Ecto neural progenitor cell (in vitro differentiated cells): ENCODE measurements at places on chromosomes 16 and 17.
A peak's percentile ranks its signal among the peaks of the same experiment; 100 is the strongest.

DNA sequence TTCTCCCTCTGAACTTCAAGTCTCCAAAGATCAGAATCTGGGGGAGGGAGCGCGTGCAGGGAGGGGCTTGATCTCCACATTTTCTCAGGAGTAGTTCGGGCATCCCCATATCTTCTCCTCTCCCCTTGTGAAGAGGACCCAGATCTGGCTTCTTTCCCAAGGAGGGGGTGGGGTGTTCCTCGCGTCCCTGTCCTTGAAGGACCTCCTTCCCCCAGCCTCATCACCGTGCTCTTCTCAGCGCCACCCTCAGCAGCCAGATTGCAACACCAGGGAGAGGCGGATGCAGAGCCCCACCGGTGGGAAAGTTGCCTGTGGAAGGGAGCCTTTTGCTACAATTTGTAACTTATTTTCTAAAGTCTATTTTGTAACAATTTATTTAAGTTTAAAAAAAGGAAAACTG, 5.7 kb downstream of the PRSS53 start:
- DNase-seq: no peak

- no peak for DNase-seq
Observed at GRCh38 chr16:88378401-88378800, 4.4 kb upstream of the ZNF469 start.

DNA sequence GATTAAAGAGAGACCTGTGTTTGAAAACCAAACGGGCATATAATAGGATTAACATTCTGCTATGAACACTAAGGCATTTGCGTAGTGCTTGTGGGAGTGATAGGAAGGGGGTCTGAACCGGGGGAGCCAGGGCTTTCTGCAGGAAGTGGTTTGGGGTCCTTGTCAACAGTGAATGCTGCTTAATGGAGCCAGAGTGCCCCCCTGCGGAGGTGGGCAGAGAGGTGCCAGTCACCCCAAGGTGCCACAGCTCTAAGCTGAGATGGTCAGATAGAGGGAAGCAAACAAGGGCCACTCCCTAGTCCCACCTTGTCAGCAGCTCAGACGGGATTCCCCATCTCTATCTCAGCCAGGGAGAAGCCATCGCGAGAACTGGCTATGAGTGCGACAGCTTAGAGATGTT, 17.7 kb downstream of the NAA60 start:
- DNase-seq: no peak

- DNase-seq: no peak
Observed at GRCh38 chr16:21584817-21585216, 14.6 kb upstream of the METTL9 start.

GRCh38 chr17:38874505-38875400, 4.9 kb downstream of the LASP1 start:
- peak; percentile 47 for DNase-seq

DNA sequence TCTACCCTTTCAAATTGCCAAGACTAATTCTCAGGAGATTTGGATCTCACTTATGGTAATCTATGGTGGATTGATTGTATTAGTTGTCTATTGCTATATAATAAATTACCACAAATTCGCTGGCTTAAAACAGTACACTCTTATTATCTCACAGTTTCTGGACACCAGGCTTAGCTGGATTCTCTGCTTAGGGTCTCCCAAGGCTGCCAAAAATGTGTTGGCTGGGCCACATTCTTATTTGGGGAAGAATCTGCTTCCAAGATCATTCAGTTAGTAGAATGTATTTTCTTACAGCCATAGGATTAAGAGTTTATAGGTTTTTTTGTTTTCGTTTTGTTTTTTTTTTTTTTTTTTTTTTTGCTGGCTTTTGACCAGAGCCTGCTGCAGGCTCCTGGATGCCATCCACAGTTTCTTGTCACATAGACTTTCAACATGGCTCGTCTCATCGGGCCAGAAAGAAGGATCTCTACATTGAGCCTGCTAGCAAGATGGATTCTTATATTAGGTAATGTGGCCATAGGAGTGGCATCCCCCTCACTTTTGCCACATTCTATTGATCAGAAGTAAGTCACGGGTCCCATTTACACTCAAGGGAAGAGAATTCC, 415.3 kb downstream of the KIF2B start:
- no peak for DNase-seq

GRCh38 chr17:34883106-34884000, 77.9 kb downstream of the CCT6B start:
- peak; percentile 76 for DNase-seq

- no peak for DNase-seq
Observed at GRCh38 chr17:82687375-82687861, 11.1 kb downstream of the RAB40B start.

- no peak for DNase-seq
Observed at GRCh38 chr16:81366316-81366932, 51.7 kb downstream of the GAN start.

DNA sequence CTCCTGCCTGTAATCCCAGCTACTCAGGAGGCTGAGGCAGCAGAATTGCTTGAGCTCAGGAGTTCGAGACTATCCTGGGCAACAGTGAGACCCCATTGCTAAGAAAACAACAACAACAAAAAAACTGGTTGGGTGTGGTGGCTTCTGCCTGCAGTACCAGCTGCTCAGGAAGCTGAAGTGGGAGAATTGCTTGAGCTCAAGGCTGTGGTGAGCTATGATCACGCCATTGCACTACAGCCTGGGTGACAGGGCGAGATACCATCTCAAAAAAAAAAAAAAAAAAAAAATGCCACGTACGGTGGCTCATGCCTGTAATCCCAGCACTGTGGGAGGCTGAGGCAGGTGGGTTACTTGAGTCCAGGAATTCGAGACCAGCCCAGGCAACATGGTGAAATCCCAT, 34.1 kb downstream of the NME2 start:
- no peak for DNase-seq

DNA sequence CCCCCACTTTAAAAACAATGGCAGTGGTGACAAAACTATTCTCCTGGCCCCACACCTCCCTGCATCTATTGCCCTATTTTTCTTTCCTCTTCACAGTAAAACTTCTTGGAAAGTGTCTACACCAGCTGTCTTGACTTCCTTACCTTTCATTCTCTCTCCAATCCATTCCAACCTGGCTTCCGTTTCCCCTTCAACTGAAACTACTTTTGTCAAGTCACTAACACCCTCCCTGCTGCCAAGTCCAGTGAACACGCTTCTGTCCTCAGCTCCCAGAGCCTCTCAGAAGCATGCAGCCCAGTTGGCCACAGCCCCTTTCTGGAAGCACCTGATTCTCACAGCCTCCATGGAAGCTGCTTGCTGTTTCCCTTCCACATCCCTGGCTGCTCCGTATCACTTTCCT, 4.0 kb upstream of the SCN4A start:
- no peak for DNase-seq

DNA sequence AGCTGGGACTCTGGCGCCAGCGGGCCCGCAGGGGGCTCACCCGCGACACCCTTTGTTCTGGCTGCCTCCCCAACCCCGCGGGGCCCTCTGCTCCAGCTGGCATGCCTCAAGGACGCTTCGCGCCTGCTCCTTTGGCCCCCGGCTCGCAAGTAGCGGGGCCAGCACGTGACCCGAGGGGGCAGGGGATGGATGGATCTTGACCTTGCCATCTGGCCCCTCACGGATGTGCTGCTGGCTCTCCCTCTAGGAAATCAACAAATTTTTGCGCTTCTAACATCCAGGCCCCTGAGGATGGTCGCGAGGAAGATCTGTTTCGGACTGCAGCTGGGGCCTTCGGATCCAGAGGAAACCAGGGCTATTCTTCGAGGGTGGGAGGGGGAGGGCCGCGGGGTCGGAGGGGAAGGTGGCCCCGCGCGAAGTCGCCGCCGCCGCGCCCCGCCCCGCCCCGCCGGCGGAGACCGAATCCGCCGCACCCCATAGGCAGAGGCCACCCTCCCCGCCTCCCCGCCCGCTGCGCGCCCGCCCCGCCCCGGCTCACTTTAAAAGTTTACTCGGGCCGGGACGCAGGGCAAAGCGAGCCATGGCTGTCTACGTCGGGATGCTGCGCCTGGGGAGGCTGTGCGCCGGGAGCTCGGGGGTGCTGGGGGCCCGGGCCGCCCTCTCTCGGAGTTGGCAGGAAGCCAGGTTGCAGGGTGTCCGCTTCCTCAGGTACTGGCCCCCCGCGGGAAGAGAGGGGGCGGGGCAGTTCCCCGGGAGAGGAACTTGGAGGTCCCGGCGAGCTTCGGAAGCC, at the start of gene ACSF2:
Gene ACSF2 (plus strand): TSS at position 537 of the 790 bp plus-strand sequence. CDS start 44 bp downstream, at position 581.
- DNase-seq: peak; percentile 84

- peak; percentile 73 for DNase-seq
Observed at GRCh38 chr16:27066668-27067537, at the start of gene C16orf82. TSS of gene C16orf82 (plus strand) at chr16:27066927.

GRCh38 chr16:81517629-81518438, 73.2 kb downstream of the CMIP start:
- no peak for DNase-seq

GRCh38 chr16:29808219-29808900, 2.0 kb downstream of the MAZ start:
- DNase-seq: no peak

GRCh38 chr16:51624080-51624775, 473.2 kb upstream of the SALL1 start:
- no peak for DNase-seq

- no peak for DNase-seq
Observed at GRCh38 chr17:62891659-62892058, 74.4 kb upstream of the TANC2 start.

GRCh38 chr17:42179335-42179734, 1.6 kb downstream of the KCNH4 start:
- DNase-seq: no peak

GRCh38 chr17:70184770-70185169, 15.4 kb downstream of the KCNJ2 start:
- DNase-seq: no peak

- no peak for DNase-seq
Observed at GRCh38 chr17:57551321-57552079, 193.6 kb downstream of the CCDC182 start.

DNA sequence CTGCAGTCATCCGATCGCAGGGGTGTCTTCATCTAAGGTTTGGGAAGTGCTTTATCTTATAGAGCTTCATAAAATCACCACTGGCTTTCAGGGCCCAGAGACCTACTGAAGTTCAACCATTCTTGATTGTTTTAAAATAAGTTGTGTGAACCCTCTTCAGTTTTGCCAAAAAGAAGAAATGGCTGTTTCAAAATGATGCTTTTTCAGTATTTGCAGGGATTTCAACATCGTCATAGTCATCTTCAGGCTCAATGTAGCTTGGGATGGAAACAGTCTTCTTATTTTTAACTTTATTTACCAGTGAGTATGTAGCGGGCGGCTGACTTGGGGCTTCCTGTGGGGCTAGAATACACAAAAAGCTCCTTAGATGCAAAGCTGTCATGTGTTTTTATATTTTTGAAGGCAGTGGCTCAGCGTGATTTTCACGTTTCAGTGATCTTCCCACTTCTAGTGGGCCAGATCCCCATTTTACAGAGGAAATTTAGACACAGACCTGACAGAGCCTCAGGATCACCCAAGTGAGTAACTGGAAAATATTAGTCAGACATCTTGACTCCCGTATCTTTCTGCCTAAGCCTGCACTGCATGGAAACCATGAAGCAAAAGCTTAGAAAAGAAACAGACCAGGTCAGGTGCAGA, 19.1 kb upstream of the ZNF594 start:
- DNase-seq: no peak

DNA sequence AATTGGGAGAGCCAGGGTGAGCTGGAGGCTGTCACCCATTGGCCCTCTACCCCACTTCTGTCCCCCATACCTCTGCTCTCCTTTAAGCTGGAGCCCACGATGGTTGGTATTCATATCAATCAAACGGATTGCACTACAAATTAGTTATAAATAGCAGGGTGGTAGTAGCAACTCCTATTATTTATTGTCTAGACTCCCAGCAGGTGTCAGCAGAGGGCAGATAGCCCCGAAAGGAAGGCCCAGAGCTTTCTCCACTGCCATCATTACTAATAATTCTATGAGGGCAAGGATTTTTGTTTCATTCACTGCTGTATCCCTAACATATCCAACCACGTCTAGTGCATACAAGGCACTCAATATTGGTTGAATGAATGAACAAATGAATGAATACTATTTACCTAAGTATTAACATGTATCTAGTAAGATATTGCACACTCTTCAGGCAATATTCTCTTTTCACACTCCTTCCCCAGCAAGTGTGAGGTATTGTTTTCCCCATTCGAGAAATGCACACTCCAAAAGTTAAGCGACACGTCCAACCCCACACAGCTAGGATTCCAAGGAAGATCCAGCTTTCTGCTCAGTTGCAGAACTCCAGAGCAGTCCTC, 6.3 kb downstream of the C17orf50 start:
- no peak for DNase-seq

DNA sequence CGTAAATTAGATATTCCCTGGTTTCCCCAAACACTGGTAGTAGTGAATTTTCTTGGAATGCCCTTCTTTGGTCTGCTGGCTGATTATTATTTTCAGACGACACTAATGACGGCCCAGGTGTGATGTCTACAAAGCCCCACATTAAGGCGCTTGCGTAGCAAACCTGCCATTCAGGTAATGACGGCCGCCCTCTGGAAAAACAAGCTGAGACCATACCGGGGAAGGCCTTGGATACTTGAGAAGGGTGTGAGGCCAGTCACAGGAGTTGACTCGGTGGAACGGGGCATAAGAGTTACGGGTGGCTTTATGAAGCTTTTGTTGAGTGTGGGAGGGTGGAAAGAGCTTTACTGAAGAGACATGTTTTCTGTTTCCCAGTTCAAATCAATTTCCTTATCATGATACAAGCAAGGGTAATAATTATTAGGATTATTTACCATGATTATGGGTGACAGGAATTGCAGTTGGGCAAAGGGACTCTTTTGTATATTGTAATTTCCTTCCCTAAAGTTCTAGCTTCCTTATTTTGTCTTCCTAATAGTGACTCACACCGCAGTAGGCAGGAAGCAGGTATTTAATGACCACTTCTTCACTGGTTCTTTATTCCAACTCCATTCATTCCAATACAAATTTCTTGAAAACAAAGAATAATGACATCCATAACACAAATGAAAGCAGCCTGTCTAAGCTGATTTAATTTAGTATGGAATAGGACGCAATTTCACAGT, 24.8 kb downstream of the KRT23 start:
- no peak for DNase-seq

DNA sequence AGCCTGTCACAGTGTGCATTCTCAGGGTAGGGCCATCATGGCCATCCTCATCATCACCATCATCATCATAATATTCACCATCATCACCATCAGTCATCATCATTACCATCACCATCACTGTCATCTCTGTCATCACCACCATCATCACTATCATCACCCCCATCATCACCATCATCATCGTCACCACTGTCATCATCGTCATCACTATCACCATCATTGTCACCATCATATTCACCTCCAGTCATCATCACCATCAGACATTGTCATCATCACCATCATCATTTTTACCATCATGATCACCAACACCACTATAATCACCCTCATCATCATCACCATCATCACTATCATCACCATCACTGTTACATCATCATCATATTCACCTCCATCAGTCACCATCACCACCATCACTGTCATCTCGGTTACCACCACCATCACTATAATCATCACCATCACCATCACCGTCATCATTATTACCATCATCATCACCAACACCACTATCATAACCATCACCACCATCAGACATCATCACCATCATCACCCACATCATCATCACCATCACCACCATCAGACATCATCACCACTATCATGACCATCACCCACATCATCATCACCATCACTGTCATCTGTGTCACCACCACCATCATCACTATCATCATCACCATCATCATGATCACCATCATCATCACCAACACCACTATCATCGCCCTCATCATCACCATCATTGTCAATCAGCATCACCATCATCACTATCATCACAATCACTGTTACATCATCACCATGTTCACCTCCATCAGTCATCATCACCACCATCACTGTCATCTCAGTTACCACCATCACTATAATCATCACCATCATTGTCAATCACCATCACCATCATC, 8.5 kb downstream of the RPH3AL start:
- DNase-seq: no peak
